ENCODE measurements at places on chromosomes 7 and 10.

GRCh38 chr7:120256344-120257070 lies 16.5 kb upstream of the KCND2 start:
- DNase-seq, result no peak

- peak; percentile 86 for DNase-seq
Measured at GRCh38 chr7:35800718-35801391, at the start of gene SEPTIN7. Gene SEPTIN7 (plus strand): TSS chr7:35801057. CDS start chr7:35801210, 153 bp downstream.

DNA sequence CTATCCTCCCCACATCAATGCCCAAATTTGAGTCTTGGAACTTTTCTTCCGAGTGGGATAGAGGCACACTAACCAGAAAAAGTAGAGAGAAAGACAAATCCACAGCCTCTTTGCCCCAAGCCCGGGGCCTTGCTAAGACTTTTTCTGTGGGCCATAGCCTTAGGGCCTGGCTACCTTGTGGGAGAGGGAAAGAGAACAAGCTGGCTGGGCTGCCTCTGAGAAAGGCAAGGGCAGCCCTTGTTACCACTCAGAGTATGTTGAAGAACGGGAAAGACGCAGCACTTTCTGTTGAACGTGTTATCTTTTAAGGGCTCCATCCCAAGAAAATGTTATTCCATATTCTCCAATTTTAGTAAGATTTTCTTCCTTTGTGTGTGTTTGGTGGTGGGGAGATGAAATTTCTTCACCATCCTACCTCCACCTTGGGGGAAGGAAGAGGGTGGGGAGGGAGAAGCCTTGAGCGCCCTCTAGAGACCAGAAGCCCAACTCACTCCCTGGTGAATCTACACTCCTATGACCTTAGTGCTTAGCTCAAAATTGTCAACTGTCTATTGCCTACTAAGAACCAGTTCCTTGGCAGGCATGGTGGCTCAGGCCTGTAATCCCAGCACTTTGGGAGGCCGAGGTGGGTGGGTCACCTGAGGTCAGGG lies 3.9 kb upstream of the NRF1 start:
- DNase-seq, result no peak

GRCh38 chr10:114044247-114045135 lies 825 bp downstream of the ADRB1 start:
- no peak for DNase-seq

DNA sequence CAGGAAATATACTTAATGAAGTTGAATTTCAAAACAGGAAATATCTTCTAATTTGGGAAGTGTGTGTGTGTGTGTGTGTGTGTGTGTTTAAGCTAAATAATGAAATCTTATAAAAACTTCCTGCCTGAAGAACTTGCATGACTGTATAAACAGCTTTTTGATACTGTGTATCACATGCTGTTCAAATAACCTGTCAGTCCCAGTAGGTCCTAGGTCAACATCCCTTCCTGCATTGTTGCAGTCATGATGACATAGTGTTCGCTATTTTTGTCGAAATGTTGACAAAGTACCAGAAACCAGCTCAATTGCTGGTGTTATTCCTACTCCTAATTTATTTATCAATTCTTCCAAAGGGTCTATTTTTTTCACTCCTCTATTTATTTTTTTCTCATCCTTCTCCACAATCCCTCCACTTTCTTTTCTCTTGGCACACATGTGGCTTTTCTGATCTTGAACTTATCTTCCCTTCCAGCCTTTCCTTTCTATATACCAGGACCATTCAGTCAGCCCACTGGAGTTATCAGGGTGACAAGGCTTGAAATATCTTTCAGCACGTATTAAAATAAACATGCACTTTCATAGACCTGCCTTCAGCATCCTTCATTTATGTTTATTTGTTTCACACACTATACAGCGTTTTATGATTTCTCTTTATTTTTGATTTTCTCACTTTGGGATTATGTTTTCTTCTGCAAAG lies 115.8 kb downstream of the PLXDC2 start:
- no peak for DNase-seq

- no peak for DNase-seq
Measured at GRCh38 chr10:49679480-49679893, at the start of gene C10orf53. Gene C10orf53 (plus strand): TSS chr10:49679651. CDS start chr10:49679698, 47 bp downstream.

DNA sequence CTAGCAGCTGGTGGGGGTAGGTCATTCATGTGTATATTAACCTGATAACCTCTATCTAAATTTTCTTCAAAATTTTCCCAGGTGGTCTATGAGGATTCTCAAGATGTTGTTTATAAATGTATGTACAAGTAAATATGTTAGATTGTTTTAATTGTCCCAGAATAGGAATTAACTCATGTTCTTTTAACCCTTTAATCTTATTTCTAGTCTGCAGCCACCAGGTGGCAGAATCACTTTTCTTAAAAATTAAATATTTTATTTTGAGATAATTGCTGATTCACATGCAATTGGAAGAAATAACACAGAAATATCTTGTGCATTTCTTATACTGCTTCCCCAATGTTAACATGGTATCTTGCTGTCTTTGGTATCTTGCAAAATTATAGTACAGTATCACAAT lies 589.5 kb downstream of the ARL4A start:
- DNase-seq, result no peak

DNA sequence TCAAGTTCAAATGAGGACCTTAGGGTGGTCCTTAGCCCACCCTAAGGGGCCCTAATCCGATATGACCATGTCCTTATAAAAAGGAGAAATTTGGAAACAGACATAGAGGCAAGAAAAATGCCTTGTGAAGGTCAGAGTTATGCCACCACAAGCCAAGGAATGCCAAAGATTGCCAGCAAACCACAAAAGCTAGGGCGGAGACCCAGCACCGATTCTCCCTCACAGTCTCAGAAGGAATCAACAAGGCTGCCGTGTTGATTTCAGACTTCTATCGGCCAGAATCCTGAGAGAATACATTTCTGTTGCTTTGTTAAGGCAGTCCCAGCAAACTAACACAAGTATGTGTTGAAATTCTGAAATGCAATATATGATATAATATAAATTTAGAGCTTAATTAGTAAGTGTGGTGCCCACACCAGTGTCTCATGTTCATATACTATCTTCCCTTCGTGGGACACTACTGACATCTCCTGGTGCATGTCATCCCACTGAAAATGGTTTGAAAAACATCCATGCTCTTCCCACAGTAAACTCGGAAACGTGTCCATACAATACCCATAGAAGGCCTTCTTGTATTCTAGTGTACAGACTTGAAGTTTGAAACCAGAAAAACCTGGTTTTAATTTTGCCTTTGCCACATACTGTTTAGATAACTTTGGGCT lies 349.0 kb downstream of the TNS3 start:
- peak; percentile 2 for DNase-seq

GRCh38 chr7:5452470-5452899 lies 28.9 kb upstream of the TNRC18 start:
- DNase-seq, result no peak

DNA sequence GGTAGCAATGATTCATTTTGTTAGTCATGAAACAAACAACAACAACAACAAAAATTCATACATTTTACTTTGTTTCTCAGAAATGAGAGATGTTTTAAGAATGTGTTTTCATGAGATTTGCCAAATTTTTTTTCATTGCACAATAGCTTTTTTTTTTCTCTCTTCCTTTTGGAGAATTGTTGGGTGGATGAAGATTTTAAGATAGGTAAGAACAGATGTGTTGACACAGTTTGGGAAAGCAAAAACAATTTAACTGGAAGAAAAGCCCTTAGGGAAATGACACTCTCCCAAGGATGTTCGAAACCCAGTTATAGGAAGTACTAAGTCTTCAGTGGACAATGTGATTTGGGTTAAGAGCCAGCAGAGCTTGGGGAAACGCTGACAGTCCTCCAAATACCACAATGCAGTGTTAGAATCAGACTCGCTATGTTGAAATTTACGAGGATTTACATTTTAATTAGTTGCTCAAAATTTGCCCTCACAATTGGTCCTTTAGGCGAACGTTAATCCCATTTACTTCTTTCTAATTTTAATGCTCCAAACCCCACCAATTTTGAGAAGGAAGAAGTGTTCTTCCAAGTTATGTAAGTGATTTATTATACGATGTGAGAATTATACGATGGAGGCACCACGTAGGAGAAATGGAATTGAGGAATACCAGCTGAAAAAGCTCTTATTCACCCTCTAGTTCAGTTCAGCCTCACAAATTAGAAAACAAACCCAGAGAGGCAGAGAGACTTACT lies 61.2 kb downstream of the HHEX start:
- DNase-seq, result no peak

GRCh38 chr10:60798031-60798430 lies 19.8 kb downstream of the CDK1 start:
- no peak for DNase-seq

- DNase-seq, result no peak
Measured at GRCh38 chr10:3865565-3865964, 80.6 kb upstream of the KLF6 start.

- no peak for DNase-seq
Measured at GRCh38 chr7:143015084-143015483, 11.8 kb downstream of the OR9A2 start.

DNA sequence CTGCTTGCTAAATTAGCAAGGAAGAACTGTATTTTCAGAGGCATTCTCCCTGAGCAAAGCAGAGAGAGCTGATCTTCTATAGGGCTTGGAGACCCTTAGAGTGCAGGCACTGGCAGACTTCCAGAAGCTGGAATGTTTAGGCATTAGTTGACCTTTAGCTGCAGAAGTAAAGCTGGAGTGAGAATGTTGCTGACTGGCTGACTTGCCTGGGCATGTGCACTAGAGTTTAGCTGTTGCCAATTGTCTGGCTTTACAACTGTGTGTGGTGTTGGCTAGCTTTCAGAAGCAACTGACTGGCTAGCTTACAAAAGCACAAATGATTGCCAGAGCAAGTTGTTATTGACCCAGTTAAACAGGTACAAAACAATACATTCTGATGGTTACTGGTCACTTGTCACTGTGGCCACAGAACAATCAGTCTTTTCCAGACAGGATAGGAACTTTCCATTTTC lies 25.1 kb downstream of the FAM13C start:
- DNase-seq, result no peak

DNA sequence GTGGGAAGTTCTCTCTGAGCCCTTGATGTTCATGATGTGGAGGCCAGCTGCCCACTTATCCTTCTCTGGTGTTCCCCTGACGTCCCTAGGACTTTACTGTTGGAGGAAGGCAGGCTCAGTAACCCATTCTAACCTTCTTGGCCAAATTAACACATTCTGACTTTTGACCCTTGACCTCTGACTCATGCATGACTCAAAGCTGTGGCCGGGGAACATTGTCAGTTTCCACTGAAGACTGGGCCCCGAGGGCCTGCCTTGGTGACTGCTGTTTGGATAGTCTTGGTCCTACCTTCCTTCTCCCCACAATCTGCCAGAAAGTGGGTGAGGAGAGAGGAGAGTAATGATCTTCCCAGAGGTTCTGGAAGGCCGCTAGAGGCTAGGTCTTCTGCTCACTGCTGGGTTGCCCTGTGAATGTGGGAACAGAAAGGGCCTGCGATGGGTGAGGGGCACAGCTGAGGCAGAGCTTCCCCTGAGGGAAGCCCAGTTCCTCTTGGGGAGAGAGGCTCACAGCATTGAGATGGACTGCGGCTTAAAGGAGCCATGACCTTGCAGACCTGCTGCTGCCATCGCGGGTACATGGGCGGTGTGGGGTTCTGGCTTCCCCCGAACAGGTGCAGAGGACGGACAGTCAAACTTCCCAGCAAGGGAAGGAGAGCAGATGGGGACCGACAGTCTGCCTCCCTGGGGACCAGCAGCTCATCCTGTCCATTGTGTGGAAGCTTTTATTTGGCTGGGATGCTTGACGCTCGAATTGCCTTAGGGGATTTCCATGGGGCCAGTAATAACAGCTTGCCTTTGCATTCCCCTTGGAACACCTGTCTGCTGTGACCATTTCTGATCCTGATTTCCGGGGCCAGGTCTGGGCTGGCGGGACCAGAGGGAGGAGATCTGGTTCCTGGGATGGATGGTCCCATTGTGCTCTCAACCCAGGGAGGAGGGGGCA lies 43.8 kb downstream of the ADAMTS14 start:
- peak; percentile 48 for DNase-seq

DNA sequence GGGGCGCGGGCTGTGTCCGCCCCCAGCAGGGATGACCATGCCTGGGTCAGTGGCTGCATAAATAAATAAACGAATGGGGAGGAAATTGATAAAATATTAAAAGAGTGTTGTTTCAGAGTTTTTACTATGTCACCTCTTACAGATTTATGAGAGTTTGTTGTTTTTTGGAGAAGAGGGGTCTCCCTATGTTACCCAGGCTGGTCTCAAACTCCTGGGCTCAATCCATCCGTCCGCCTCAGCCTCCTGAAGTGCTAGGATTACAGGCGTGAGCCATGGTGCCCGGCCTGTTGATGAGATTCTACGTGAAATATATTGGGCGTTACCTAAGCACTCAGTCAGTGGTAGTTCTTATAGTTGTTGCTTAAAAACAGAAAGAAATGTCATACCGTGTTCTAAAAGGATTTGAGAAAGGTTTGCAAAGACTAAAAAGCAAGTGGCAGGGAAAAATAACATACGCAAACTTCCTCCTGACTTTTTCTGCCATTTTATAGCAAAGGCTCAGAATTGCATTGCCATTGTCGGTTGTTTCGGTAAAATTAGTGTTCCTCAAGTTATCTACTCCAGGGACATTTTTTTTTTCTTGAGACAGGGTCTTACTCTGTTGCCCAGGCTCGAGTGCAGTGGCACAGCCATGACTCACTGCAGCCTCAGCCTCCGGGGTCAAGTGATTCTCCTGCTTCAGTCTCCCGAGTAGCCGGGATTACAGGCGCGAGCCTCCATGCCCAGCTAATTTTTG lies 39.5 kb upstream of the FOXK1 start:
- DNase-seq, result no peak

GRCh38 chr7:15485998-15486397 lies 75.8 kb downstream of the AGMO start:
- DNase-seq, result no peak

- no peak for DNase-seq
Measured at GRCh38 chr10:117790621-117791020, 248.1 kb downstream of the EMX2 start.

GRCh38 chr10:87058171-87058570 lies 36.5 kb downstream of the GLUD1 start:
- DNase-seq, result no peak

- DNase-seq, result no peak
Measured at GRCh38 chr10:87760195-87760905, 57.7 kb downstream of the ATAD1 start.

DNA sequence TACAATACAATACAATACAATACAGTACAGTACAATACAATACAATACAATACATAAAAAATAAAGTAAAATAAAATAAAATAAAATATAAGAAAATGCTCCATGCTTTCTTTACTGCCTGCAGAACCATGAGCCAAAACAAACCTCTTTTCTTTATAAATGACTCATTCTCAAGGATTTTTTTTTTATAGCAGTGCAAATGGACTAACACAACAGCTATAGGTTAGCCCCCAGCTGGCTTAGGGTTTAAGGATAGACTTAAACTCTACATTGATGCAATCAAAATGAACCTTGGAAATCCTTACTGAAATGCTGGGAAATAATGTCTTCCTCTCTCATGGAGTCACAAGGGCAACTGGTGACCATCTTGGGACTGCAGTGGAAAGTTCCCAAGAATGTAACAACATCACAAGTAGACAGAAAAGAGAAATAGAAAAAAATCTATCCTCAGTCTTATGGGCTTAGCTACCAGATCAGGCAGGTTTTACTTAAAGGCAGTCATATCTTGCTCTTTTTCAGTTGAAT lies 348.9 kb downstream of the ARL4A start:
- DNase-seq, result no peak

- no peak for DNase-seq
Measured at GRCh38 chr7:674454-675410, 51.8 kb upstream of the DNAAF5 start.
